ENCODE measurements at places on chromosomes 5 and 9.
A peak's percentile ranks its signal among the peaks of the same experiment; 100 is the strongest.

GRCh38 chr9:77946969-77947620 is 84.5 kb downstream of the GNAQ start:
- DNase-seq, result peak; percentile 47

- no peak for DNase-seq
Measured at GRCh38 chr5:172898218-172898842, 60.9 kb upstream of the RPL26L1 start.

- no peak for DNase-seq
Measured at GRCh38 chr5:24005384-24005783, 498.0 kb downstream of the PRDM9 start.

GRCh38 chr5:23482642-23483041 is 24.8 kb upstream of the PRDM9 start:
- DNase-seq, result no peak

GRCh38 chr5:161547738-161548486 is 1.4 kb upstream of the GABRB2 start:
- no peak for DNase-seq

GRCh38 chr5:27876071-27876470 is 837.7 kb upstream of the CDH9 start:
- DNase-seq, result no peak

DNA sequence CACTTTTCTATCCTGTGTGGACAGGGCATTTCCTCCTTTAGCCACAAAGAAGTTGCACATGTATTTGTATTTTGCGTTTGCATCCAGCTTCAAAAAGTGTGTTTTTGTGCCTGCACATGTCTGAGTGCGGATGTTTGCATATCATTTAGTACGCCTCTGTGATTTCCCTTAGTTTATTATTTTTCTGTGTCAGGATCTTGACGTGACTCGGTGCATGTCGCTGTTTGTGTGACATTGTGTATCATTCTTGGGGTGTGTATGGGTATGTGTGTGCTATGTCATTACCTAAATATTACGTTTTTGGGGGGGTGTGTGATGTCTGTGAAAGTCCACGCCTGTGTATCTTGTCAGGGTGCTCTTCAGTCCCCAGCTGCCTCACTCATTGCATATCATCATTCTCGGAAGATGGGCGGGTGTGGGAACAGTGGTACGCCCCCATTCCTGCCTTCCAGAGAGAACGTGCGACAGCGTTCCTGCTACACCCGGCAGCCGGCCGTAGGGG is 416 bp upstream of the PAIP2 start:
- no peak for DNase-seq

DNA sequence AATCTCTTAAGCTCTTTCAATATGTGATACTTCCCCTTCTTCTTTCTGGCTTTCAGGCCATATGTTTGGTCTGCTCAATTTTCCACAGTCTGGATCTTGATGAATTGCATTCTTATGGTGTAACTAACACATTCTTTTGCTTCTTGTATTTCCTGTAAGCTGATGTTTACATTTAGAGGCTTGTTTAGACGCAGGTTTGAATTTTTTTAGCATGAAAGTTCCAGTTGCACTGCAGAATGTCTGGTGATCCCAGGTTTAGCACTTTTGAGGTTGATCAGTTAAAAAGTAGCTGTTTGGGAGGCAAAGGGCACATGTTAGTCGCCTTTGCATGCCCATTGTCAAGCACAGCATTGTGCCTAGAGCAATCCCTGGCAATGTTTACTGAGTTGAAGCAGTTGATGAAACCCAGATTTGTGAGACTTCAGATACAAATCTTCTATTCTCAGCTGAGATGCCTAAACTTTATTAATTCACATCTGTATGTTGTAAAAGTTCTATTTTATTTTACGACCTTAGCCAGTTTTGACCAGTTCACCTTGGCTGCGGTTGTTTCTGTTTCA is 59.6 kb upstream of the SPATA31C2 start:
- no peak for DNase-seq
